ENCODE measurements at places on chromosomes 13 and 19.

DNA sequence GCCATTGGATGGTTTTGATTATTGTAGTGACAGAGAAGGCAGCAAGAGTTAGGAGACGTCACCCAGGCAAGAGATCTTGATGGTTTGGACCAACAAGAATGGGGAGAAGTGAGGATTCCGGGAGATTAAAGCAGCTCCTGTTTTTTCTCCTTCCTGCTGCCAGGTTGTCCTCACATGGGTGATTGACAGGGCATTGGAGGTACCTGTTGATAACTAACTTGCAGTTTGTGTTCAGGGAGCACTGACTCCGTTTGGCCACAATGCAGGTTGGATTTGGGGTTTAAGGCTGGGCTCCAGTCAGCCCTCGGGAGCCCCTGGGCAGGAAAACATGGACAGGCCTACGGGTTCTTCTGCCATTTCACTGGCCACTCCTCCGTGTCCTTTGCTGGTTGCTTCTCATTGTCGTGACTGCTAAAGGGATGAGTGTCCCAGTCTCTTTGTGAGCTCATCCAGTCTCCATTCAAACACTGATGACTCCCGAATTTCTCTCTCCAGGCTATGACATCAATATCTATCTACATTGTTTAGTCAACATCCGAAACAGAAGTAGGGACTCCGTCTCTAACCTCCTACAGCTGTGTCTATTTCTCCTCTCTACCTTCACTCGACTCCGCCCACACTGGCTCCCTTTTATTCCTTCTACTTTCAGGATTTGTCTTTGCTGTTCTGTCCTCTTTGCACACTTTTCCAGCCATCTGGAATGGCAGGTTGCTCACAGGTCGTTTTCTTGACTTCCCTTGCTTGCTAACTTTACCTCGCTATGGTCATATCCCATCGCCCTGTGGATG lies 1.3 kb upstream of the PTOV1 start:
- no peak for DNase-seq

GRCh38 chr13:100480676-100481075 lies 107.9 kb downstream of the GGACT start:
- no peak for DNase-seq

GRCh38 chr19:29504454-29504853 lies 21.3 kb upstream of the VSTM2B start:
- no peak for DNase-seq

DNA sequence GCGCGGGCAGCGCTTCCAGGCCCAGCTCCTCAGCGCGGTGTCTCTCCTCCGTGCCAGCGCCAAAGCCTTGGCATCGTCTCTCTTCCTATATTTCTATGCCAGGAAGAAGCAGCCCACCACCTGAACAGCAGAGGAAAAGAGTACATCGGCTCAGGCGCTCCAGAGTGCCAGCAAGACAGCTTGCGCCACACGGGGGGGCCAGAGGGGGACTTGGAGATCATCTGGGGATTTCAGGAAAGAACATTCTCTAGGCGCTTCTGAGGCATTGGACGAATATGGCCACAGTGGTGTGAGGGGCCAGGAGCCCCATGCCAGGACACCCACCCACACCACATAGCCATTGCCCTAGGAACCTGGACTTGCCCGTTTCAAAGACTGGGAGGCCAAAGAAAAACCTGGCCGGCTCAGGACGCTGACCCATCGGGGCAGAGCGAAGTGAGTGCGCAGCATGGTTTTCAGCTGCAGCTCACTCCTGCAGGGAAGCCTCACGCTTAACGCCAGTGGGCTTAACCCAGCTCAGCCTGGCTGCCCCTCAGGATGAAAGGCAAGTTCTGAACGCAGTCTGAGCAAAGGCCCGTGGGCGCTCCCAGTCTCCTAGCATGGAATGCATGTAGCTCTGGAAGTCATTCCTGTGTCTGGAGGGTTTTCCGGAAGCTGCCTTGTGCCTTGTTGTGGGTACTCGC lies 62.1 kb downstream of the GGACT start:
- no peak for DNase-seq

GRCh38 chr19:53333066-53333462 lies 485 bp upstream of the ZNF845 start:
- DNase-seq, result no peak

GRCh38 chr19:42394751-42395150 lies 4.7 kb upstream of the CNFN start:
- no peak for DNase-seq

DNA sequence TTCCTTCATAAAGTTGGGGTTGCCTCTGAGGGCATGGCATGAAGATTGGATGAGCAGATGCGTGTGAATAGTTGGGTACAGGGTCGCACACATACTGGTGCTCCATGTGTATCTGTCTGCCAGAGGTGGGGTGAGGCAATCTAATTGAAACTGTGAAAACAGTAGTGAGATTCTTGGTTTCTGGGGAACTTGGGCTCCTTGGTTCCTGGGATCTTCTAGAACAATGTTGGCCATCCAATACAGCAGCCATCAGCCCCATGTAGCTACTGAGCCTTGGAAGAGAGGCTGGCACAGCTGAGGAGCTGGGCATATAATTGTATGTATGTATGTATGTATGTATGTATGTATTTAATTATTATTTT lies 616 bp downstream of the FCHO1 start:
- no peak for DNase-seq

DNA sequence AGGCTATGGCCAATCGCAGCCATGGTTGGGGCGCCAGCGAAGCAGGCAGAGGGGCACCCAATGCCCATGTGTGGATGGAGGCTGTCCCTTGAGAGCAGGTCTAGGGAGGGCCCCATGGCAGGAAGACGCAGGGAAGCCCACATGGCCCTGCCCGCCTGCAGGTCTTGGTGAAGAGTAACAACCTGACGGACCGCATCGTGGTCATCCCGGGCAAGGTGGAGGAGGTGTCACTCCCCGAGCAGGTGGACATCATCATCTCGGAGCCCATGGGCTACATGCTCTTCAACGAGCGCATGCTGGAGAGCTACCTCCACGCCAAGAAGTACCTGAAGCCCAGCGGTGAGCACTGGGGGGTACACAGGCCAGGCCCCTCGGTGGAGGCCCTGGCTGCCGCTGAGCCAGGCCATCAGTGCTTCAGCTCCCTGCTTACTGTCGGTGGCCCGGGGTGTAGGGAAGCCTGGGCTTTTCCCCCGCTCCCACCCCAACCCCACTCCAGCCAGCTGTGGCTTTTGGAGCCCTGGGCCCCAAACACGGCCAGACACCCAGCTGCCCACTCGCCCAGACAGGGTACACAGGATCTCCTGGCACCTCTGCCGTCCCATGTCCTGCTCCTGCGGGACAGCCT lies 14.6 kb downstream of the YIPF2 start:
- DNase-seq, result no peak

Data from stimulated activated CD8-positive, alpha-beta memory T cell treated with anti-CD3 and anti-CD28 coated beads, Interleukin-7, amount 100 ng/mL, for 1 hour (primary cell).